ENCODE measurements at places on chromosomes 7 and 10. TPM values are rescaled to one million over a fixed set of nuclear protein-coding genes. Genes with fewer than 3 reads are reported as not detected.

- no peak for DNase-seq
These were observed 11.4 kb downstream of the STK31 start for GRCh38 chr7:23721456-23721855.

DNA sequence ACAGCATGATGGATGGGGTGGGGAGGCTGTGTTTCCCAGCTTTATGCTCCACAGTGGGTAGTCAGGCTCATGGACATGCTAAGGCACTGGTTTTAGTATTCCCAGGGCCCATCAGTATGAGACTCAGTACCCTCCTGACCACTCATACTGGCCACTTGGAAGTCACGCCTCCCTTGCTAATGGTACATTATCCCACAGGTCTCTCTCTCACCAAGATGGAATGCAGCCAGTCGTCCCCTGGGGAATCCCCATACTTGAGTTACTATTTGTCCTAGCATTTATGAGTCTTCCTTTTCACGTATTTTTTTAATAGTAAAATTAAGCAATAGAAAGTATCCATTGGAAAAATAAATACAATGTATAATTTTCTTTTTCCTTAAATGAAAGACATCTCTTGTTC, 80.6 kb upstream of the TBX20 start:
- DNase-seq: no peak

OR9A2 gene
- not detected for polyA plus RNA-seq

FFAR4 gene
- 0.12 TPM for polyA plus RNA-seq

DNA sequence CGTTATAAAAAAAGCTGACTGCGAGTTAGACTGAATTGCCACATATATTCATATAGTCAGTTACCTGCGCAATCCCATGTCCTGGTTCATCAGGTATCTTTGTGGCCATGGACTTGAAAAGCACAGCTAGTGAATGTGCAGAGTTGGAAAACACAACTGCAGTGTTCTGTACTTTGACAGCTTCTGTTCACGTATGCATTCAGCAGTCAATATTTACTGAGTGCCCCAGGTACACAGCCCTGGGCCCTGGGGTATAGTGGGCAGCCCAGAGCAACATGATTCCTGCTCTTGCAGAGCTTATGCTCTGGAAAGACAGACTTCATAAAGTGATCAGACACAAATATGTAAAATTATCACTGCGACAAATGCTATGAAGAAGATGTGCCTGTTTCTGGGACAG, 313.9 kb downstream of the PHTF2 start:
- no peak for DNase-seq

GRCh38 chr7:106262221-106262881, 22.4 kb downstream of the NAMPT start:
- DNase-seq: no peak

DNA sequence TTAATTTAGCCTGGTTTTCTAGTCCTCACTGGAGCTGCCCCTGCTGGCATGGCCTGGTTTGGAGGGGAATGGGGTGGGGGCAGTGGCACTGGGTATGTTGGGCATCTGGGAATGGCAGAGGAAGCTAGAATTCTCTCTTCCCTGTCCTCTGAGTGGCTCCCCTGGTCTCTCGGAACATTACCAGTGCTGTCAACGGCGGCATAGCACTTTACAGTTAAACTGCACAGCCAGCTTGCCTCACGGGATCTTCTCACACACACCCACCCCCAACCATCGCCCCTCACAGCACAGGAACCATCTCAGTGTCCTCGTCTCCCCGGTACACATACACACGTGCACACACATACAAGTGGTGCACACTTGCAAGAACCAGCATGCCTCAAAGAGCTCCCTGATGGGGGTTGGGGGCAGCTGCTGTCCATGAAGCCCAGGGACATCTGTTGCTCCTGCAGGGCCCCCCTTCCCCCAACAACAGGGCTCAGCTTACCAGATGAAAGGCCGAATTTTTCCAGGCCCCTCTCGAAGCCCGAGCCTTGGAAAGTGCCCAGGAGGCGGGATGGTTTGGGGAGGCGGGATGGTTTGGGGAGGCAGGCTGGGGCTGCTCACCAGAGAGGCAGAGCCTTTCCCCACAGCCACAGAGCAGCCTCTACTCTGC, 41.0 kb downstream of the TSPAN15 start:
- no peak for DNase-seq

All from heart right ventricle (tissue), 16 donors.